ENCODE measurements at places on chromosomes 5 and 9.

- DNase-seq = no peak
Observed at GRCh38 chr5:105735704-105736103, 1935.0 kb downstream of the EFNA5 start.

- DNase-seq = no peak
Observed at GRCh38 chr9:35229066-35229778, 67.4 kb downstream of the UNC13B start.

- no peak for DNase-seq
Observed at GRCh38 chr9:21813575-21814473, 11.4 kb downstream of the MTAP start.

DNA sequence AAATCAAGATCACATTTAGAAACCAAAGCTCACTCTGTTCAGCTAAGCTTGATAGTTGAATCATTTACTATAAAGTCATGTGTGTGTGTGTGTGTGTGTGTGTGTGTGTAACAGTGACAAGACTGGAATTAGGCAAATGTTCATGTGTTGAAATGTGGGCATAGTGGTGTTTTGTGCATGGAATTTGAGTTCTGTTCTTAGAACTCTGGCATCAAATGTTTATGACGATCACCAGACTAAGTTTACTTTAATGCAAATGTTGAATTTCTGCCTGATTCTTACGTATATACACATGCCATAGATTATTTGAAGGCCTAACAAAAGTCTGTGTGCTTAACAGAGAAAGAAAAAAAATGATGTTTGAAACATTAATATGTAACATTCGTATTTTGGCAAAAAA lies 72.8 kb upstream of the COL5A1 start:
- no peak for DNase-seq

DNA sequence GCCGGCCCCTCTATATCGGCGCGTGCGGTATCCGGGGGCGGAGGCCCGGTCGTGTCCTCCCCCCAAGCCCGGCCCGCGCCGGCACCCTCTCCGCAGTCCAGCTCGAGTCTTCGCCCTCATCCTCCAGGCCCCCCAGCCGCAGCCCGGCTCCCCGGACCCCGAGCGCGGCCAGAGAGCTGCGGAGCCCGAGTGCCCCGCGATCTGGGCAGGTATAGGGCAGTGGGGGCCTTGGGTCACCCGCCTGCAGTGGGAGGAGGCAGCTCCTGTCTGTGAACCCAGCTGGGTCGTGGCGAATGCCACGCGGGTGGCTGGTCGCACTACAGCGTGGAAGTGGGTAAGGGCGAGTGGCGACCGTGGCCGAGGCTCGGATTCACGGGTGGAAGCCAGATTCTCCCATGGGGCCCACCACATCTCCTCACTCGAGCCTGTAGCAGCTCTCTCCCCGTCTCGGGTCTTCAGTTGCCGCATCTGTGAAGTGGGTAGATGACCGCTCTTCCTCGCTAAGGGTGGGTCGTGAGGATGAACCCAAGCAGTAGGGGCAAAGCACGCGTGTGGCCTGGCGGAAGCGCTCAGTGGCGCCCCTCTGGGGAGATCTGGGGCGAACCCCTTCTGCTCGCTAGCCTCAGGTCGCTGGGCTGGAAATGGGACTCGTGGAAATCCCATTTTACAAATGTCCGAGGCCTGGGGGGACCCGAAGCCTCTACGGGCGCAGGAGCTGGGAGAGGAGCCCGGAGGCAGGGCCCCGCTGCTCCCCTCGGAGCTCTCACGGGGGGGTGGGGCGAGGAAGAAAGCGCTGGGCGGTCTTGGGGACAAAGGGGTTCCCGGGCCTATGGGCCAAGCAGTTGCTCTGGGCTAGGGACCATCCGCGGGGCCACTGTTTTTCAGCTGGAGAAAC lies 1.9 kb downstream of the NR5A1 start:
- no peak for DNase-seq

DNA sequence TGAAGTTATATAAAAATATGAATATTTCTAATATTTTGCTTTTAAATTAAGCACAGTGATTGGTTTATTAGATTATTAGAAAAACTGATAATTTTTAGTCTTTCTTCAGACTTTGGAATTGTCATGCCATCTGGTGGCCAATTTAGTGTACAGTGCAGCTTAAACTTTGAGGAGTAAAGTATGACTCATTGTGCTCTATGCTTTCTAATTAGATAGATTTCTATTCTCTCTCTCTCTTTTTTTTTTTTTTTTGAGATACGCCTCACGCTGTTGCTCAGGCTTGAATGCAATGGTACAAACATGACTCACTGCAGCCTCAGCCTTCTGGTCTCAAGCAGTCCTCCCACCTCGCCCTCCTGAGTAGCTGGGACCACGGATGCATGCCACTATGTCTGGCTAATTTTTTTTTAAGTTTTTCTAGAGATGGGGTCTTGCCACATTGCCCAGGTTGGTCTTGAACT lies 42.1 kb upstream of the GPR21 start:
- DNase-seq = peak; percentile 4

DNA sequence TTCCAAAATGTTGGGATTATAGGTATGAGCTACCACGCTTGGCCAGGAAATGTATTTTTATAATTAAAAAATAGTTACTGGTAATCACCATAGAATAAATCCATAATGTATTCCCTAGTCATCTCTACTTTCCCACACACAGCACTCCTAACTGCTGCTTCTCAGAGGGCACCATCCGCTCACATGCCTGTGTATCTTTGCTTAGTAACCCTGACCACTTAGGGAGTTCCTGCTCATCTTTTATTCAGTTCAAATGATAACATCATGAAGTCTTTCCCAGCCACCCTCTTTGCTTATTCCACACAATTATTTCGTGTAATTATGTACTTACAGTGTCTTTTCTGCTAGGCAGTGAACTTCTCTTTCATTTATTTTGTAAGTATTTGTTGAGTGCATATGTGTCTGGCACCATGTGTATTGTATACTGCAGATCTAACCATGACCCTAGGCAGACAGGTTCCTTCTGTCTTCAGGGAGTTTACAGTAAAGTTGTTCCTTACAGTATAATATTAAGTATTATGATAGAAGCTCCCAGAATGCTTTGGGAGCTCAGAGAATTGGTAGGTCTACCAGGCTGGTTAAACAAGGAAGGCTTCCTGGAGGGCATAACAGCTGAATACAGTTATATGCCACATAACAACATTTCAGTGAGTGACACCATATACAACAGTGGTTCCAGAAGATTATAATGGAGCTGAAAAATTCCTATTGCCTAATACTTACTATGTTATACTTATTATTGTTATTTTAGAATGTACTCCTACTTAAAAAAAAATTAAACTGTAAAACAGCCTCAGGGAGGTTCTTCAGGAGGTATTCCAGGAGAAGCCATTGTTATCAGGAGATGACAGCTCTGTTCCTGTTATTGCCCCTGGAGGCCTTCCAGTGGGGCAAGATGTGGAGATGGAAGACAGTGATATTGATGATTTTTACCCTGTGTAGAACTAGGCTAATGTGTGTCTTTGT lies 39.2 kb downstream of the DCAF10 start:
- DNase-seq = no peak

DNA sequence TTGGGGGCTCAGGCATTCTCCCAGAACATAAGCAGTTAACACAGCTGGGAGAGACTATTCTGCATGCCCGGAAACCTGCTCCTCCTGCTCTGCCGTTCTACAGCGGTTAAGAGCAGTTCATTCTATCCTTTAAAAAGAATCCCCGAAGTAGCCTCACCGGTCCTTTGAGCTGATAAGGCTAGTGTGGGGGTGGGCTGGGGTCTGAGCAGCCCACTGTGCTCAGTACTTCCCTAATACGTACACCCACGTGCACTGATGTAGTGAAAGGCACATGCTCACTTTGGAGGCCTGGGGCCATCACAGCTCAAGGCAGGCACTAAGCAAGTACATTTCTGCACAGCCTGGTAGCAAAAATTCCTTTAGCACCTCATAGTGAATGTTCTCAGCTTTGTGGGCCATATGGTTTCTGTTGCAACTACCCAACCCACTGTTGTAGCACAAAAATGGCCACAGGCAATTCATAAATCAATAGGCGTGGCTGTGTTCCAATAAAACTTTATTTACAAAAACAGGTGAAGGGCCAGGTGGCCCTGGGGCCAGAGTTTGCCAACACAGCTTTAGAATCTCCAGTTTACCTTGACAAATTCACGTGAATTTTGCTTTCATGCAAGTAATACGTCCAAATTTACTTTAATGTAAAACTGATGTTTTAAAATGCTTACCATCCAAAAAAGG lies 136.4 kb downstream of the ZNF354C start:
- no peak for DNase-seq

GRCh38 chr5:154575546-154576428 lies 97.8 kb upstream of the HAND1 start:
- DNase-seq = no peak

DNA sequence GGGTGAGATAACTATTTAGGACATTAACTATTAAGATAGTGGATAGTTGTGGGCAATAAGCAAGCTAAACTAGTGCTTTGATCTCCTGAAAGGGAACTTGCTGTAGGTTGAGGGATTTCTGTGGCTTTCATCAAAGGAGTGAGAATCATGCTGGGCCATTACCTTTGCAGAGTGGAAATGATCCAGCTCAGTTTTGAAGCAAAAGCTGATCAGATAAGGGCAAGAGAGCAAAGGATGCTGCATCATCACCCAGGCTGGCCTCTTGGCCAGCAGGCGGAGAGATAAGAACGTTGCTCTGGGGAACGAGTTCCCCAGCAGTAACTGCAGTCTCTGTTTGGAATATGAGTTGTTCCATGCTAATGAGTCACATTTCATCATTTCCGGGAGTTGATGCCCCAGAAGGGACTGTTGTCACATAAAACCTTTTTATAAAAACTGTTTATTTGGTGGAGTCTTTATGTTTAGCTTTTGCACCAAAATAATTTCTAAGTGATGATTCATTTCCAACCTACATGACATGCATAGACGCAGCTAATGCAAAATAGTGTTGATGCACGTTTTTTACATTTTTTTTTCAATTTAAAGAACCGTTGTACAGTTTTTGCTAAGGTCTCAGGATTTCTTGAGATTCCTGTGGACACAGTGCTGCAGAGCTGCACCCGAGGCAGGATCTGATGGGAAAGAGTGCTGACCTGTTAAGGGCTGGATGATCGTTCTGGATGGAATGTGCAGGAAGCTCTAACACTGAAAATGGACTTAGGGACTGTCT lies 99.3 kb downstream of the ACTBL2 start:
- DNase-seq = no peak

Data from stimulated activated CD4-positive, alpha-beta T cell treated with anti-CD3 and anti-CD28 coated beads, TNF-alpha, amount 100 ng/mL, for 1 hour (primary cell).